Coronary artery (tissue), 2 donors: ENCODE measurements at places on chromosomes 11 and 22.

DNA sequence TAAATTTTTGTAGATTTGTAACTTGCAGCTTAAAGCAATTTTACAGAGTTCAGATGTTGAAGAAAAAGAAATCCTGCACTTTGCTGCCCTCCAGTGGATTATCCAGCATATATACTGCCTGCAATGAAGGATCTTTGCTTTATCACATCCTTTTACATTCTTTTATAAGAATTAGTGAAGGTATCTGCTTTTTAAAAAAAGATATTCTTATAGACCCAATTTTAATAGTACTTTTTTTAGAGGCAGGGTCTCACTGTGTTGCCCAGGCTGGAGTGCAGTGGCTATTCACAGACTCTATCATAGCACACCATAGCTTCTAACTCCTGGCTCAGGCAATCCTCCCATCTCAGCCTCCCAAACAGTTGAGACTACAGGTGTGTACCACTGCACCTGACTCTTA lies 60.7 kb downstream of the TTC17 start:
- no peak for DNase-seq

DNA sequence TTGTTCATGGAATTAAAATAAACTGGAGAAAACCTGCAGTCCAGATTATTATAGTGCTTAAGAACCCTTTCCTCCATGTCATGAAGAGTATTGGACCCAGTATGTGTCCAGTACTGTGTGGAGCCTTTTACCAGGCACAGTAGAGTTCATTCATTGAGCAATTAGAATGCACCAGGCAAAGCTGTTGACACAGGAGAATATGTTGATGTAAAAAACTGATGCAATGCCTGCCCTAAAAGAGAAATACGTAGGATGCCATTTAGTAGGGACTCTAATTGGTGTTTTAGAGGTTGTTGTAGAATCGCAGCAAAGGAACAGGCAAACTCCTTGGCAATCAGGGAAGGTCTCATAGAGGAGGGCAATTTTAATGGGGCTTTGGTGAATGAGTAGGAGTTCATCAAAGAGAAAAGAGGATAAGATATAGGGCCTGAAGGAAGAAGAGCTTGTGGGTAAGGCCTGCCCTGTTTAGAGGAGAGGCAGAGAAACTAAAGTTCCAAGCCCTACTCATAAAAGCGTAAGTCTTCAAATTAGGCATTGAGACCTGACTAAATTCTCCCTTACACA lies 126.4 kb downstream of the SEZ6L start:
- DNase-seq = no peak

- no peak for DNase-seq
These were observed 37.0 kb upstream of the FTH1 start for GRCh38 chr11:62004473-62004872.

DNA sequence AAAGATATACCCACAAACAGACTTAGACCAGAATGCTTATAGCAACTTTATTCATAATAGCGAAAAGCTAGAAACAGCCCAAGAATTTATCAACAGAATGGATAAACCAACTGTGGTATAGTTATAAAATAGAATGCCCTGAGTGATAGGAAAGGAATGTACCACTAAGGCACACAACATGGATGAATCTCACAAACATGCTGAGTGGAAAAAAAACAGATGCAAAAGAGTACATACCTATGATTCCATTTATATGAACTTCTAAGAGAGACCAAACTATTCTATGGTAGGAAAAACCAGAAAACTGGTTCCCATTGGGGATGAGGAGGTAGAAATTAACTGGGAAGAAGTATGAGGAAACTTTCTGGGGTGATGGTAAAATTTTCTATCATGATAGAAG lies 40.4 kb upstream of the GRIK4 start:
- DNase-seq = no peak

DNA sequence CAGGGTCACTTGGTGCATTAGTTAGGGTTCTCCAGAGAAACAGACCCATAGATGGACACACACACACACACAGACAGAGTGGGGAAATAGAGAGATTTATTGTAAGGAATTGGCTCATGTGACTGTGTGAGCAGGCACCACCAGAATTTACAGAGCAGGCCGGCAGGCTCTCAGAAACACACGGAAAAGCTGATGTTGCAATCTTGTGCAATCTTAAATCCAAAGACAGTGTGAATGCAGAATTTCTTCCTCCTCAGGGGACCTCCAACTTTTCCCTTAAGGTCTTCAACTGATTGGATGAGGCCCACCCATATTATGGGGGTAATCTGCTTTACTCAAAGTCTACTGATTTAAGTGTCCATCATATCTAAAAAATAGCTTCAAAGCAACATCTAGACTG lies 49.8 kb downstream of the APIP start:
- DNase-seq = no peak

DNA sequence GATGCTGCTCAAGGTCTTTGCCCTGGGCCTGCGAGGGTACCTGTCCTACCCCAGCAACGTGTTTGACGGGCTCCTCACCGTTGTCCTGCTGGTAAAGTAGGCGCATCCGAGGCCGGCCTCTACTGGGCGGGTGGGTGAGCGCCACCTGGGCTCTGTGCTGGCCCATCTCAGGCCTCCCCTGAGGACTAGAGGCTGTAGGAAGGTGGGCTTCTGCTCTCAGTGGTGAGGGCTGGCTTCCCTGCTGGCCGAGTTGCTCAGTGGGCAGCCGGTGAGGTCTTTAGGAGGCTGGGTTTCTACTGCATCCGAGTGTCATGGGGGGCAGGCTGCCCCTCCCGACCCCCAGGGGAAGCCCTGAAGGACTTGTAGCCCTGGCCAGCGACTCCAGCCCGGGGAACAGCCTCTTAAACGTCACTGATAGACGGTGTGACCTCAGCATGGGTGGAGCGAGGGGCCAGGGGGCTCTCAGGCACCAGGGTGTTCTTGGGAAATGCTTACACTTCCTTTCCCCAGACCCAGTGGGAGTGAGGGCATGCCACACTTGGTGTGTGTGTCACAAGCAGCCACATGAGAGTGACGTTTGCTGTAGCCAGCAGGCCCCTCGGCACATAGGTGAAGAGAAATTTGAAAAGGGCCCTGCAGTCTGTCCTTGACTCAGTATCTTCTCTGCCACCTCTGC lies 30.3 kb downstream of the TPCN2 start:
- DNase-seq = no peak

GRCh38 chr22:49975543-49976389 lies 15.2 kb downstream of the PIM3 start:
- peak; percentile 75 for DNase-seq
